ENCODE measurements at places on chromosomes 12 and 14.

- DNase-seq: no peak
Observed at GRCh38 chr12:3680919-3681594, 71.9 kb downstream of the CRACR2A start.

DNA sequence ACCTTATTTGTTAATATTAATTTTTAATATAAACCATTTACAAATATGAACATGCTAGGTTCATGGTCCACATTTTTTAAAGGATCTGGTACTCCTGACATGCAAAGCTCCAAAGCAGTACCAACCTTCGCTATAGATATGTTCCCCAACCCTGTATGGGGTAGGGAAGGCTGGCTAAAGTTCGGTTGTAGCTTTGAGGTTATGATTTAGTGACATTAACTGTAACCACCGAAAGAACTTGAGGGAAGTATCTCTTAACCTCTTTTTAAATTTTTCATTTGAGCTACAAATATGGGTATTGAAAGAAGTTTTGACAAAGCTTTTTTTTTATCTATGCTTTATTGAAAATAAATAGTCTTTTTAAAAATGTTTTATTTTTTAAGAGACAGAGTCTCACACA, 115.5 kb downstream of the DYRK2 start:
- DNase-seq: no peak

- no peak for DNase-seq
Observed at GRCh38 chr14:22551605-22551997, 37.4 kb downstream of the DAD1 start.

DNA sequence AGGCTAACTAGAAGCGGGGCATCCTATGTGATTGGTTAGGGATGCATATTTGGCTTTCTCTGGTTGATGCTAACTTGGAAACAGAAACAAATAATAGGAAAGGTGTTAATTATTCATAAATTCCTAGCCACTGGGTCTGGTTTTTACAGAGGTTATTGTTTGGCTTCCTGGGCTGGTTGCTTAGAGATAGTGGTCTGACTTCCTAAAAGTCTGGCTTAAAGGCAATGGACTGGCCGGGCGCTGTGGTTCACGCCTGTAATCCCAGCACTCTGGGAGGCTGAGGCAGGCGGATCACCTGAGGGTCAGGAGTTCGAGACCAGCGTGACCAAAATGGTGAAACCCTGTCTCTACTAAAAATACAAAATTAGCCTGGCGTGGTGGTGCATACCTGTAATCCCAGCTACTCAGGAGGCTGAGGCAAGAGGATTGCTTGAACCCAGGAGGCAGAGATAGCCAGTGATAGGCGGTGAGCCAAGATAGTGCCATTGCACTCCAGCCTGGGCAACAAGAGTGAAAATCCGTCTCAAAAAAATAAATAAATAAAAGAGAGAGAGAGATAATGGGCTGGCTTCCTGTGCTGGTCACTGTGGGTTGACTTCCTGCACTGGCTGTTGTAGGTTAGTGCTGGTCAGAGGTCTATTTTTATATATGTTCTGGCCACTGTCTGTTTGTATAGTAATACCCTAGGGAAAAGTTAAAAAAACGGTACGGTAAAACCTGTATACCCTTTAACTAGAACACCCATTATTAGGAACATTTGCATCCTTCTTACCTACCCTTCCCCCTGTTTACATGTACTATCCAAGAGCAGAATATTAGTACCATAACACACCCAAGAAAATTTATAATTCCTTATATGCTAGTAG, 24.1 kb downstream of the OR6S1 start:
- no peak for DNase-seq

DNA sequence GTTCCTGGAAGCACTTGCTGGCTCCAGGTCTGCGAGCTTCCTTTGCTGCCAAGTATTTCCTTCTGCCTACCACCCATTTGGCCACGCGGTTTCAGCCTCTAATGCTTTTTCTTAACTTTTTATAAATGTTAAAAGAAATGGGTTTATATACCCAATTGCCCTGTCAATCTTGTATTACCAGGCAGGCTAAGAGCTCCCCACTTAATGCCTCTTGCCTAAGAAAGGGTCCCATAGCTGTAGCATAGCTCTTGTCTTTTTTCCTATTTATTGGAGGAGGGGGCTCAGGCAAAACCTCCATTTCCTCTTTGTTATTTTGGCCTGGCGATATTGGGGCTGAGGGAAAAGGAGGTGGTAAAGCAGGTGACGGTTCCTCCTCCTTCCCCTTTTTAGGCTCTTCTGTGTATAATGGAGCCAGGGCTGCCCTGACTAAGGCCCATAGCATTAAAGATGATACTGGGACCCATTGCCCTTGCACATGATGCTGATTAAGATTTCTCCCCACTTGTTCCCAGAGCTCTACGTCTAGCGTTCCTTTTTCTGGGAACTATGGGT, 21.6 kb upstream of the BLTP3B start:
- no peak for DNase-seq

- DNase-seq: peak; percentile 20
Observed at GRCh38 chr12:45725631-45726602, 3.6 kb upstream of the ARID2 start.

DNA sequence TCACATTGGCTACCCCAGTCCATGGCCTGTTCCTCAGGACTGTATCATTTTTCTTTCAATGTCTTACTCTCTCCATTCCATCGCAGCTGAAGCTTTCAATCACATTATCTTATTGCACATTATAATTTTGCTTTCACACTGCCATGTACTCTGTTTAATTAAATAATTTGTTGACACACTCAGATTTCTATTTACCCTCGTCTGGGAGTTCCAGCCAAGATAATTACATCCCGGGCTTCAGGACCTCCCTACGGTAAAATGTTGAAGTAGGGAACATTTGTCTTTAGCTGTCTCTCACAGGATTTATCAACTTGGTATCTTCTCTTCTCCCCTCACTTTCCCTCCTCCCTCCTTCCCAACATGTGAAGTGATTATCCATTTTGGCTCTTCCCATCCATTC, 177.2 kb upstream of the RASSF8 start:
- no peak for DNase-seq

DNA sequence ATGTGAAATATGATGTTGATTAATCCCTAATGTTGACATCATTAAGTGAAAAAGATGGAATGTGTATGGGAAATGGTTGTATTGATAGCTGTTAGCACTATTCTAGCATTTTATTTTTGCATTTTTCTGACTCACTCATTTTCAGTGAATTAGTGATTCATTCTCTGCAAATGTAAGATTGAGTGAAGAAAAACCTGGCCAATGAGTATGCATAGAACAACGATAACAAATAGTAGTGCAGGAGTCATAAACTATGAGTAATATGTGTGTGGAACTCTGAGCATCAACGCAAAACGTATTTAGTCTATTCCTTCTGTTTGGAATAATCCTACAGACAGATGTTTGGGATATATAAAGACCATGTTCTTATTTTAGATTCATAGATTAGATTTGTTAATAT, 76.3 kb upstream of the RTL1 start:
- DNase-seq: no peak

DNA sequence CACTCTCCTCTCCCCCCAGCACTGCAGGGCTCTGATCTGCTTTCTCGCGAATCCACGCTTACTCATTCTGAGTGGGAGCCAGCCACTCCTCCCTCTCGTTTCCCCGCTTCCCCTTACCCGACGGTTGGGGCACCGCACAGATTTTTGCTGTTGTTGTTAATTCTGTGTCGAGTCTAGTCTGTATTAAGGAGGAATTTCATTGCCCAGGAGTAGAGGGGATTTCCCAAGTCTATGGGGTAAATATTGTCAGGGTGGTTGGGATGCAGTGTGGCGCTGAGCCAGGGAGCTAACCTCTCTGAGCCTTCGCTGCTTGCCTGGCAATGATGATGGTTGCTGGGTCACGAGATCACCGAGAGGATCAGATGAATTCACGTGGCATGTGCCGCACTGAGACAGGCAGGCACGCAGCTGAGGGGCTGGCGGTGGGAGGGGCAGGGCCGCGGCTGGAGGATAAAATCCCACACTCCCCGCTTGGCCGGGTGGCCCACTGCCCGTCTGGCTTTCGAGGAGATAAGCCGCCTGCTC, 18.5 kb downstream of the NCOR2 start:
- no peak for DNase-seq

DNA sequence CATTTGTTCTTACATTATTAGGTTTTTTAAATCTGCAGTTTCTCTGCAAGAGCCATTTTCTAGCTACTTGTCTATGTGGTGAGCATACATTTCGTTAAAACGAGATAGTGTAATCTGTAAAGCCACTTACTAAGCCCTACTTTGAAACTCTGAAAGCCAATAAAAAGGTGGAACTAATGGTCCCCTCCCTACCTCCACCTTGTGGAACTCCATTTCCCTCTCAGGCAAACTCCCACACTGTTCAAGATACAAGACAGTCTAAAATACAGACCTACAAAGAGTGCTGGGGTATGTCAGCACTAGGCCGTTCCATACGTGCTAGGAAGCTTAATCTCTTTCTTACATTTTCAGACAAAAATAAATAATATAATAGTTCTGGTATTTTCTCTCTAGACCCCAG, 74.1 kb downstream of the DUSP6 start:
- DNase-seq: no peak

GRCh38 chr12:6201213-6201608, 1.0 kb downstream of the CD9 start:
- no peak for DNase-seq
